Muscle of arm (tissue), 14 donors: ENCODE measurements at places on chromosomes 3 and 15. TPM values are rescaled to one million over a fixed set of nuclear protein-coding genes. Genes with fewer than 3 reads are reported as not detected.

Gene SPINK8
- polyA plus RNA-seq = not detected

DNA sequence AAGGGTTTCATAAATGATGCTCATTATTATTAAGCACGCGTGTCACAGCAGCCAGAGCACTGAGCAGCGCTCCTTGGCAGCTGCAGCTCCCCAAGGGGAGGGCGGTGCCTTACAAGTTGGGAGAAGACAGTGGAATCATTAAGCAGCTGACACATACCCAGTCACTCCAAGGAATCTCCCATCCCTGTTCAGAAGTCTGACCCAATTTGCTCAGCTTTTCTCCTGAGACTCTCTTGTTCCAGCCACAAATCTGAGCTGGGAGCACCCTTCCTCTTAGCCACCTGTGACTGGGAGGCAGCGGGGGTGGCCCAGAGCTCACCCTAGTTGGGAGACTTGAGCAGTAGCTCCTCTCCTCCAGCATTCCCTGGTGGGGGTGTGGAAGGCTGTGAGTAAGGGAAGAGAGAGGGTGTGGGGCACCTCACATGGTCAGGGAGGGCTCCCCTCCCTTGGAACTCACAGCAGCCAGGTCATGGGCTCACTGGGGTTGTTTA is 64.3 kb downstream of the DUT start:
- DNase-seq = peak; percentile 74

DNA sequence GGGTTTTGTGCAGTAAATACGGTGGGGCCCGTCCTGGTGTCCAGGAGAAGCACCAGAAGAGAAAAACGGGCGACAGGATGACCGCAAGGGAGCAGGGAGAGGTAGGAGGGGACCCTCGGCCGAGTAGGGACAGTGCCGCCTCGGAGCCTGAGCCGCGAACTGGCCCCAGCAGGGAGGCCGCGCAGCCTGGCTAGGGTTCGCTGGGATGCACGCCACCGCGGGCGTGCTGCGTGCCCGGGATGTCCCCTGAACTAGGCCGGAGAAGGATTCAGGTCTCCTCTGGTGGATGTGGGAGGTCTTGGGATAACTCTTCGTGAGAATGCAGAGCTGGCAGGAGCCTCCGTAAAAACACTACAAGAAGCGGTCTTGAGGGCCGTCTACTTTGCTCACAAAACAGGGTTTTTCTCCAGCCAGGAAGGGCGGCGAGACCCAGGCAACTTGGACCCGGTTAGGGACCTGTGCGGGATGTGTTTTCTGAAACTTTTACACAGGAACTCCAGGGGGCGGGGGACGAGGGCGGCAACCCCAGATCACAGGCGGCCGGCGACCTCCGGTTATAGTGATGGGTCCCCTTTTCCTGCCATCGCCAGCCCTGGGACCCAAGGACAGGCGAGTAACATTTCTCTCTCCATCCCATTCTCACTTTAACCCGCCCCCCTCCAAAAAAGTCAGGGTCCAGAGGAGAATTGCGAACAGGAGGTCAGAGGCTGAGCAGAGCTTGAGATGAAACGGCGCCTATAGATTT is 35.5 kb downstream of the NR2F2 start:
- no peak for DNase-seq

DNA sequence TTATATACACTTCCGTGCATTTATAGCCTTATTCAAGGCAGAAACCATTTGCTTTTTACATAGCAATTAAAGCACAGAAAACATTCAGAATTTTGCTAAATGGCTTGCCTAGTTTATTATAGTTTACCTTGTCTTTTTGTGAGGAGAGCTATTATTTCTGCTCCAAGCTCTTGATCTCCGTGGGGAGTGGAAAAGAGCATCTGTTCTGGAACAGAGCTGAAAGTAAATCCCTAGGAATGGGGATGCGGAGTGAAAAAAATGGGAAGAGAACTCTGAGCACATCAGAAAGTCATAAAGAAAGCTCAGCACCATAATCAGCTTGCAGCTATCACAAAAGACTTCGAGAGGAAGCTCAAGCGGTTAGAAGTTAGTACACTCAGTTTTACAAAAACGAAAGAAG is 1006.7 kb downstream of the ROBO2 start:
- no peak for DNase-seq

GRCh38 chr3:41960826-41961750 is 815 bp downstream of the ULK4 start:
- DNase-seq = peak; percentile 26

DNA sequence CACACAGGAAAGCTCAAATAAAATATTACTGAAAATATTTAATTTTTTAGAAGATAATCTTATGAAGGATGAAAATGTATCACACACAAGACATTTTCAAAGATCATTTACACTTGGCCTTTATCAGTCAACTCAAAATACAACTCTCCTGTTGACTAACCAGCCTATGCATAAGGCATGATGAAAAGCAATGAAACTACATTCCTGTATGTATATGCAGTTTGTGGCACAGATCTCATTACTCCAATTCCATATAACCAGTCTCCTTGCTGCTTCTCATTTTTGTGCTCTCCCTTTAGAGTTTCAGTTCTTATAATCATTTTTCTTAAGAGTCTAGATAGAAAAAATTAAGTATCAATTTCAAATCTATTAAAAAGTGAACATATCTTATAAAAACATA is 25.8 kb downstream of the AQR start:
- no peak for DNase-seq

GRCh38 chr15:100295939-100296565 is 45.7 kb downstream of the ADAMTS17 start:
- peak; percentile 30 for DNase-seq

GRCh38 chr15:98003996-98004395 is 43.5 kb downstream of the ARRDC4 start:
- no peak for DNase-seq

Gene PBRM1
- 48.3 TPM for polyA plus RNA-seq

Gene CATSPER2
- polyA plus RNA-seq = 3.9 TPM

Gene LYZL4
- polyA plus RNA-seq = not detected

DNA sequence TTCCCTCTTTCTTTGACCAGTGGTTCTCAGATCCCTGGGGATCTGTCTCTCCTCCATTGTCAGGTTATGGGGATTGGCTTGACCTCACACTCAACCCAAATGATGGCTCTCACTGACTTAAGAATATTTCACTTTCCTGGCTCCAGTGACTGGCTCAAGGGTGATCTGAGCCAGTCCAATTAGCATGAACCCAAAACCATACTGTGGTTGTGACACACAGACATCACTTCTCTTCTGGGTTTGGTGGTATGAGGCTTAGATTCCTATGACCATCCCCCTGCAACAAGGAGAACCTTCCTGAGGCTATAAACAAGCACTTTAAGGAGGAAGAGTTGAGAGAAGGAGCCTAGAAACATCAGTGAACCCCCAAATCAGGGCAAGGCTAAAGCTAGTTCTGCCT is 85.8 kb downstream of the KCNAB1 start:
- DNase-seq = no peak

DNA sequence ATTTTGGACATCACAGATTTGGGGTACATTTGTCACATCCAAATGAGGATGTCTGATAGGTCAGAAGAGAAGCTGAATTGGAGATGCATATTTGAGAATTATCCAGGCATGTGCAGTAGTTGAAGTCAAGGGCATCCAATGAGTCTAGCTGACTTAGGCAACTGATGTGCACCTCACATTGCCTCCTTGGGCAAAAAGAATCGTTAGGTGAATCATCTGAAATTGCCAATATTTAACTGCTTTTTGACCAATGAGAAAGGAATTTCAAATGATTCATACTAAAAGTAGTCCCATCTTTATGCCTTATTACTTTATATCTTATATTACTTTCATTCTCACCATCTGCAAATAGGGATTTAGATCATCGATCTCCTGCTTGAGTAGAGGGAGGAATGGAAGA is 117.7 kb downstream of the CD47 start:
- DNase-seq = no peak

GRCh38 chr3:157077565-157077991 is 82.4 kb downstream of the CCNL1 start:
- no peak for DNase-seq

Gene ATP13A5
- 0.17 TPM for polyA plus RNA-seq

GRCh38 chr15:62792986-62793751 is 249.4 kb upstream of the TPM1 start:
- DNase-seq = no peak

- no peak for DNase-seq
Measured at GRCh38 chr3:14518432-14518802, 21.7 kb downstream of the GRIP2 start.

- DNase-seq = no peak
Measured at GRCh38 chr3:8371085-8371551, 130.5 kb upstream of the LMCD1 start.

GRCh38 chr15:79380755-79381497 is 51.2 kb upstream of the MINAR1 start:
- DNase-seq = peak; percentile 64

DNA sequence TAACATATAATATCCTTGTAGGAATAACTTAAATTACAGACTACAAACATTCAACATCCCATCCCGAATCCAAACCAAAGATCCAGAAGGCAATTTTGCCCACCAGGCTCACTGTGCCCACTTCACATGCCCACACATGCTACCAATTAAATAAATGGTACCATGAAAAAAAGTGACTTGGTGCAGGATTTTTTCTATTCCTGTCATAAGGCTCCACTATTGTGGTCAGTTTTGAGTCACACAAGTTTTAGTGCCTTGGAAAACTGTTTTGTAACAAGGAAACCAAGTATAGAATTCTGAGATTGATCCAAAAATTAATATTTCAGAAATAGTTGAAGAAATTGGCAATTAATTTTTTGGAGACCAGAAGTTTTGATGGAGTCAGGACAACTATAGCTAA is 470.1 kb upstream of the THBS1 start:
- DNase-seq = no peak

DNA sequence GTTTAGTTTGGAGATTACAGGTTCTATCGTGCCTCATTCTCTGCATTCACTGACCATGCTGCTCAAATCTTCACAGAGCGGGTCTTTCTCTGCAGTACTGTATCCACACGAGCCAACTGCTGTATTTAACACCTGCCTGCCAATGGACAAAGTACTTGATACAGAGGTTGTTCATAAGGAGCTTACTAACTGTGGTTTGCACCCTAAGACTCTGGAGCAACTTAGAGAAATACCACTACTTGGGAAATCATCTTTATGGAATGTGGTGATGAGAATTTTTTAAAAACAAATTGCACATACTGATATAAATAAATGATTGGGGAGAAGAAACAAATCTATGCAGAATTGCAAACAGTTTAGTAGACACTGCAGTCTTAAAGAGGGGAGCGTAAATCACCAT is 90.0 kb downstream of the PPP2R3A start:
- DNase-seq = no peak

DNA sequence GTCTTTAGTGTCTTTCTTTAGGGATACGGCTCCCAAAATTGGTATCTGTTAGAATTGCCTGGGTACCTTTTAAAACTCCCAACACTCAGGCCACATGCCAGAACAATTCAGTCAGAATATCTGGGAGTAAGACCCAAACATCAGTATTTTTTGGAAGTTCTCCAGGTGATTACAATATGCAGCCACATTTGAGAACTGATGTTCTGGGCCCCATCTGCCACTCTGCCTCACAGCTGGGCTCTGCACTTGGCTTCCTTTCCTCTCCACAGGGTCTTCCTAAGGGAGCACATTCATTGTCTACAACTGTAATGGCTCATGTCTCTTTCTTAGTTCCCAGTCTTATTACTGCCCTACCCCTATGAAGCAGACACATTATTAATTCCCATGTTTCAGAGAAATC is 394.5 kb downstream of the MFSD1 start:
- no peak for DNase-seq

Gene GRIP2
- 26.7 TPM for polyA plus RNA-seq

GRCh38 chr3:13879102-13879945 is 547 bp downstream of the WNT7A start:
- no peak for DNase-seq

DNA sequence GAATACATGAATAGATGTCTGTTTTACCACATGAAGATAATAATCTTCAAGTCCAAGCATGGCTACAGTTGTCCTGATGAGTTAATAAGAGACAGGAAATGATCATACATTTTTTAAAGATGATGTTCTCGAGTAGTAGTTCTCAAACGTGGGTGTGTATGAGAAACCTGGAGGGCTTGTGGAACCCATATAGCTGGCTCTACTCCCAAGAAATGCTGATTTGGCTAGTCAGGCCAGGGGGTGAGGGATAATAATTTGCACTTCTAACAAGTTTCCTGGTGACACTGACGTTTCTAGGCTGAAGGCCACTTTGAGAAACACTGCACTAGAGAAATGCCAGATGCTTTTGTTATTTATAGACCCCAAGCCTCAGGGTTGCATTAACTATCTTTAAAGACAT is 37.0 kb downstream of the ROPN1B start:
- no peak for DNase-seq

Gene HRG
- 0.21 TPM for polyA plus RNA-seq

DNA sequence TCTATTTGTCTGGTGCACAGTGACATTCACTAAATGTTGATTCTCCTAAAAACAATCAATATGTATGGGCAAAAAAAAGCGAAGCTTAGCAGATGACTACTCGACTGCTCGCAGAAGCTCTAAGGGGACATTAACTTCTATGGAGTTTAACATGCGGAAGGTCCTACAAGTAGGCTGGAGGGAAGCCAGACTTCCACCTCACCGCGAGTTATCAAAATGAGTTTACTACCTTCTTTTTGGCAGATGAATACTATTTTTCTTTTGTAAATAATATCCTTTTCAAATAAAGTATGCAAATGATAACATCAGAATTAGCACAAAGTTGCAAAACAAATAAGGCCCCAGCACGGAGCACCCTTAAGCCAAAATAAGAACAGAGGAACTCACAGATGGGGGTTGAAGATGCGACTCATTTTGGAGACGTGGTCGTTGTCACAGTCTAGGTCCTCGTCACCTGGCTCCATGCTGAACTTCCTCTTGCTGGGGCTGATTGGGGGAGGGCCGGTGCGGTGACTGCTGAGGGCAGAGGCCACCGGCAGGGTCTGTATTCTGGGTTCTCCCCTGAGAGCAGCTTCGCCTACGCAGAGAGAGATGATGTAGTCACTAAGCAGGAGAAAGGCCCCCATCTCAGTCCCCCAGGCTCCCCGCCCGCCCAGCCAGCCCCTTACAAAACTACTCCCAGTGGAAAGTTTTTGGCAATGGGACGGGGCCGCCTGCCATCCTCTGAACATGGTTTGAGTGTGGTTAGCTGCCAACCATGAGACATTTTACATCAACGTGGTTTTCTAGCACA is 42.1 kb downstream of the VGLL4 start:
- no peak for DNase-seq

GRCh38 chr3:69178838-69179739 is 56.7 kb upstream of the LMOD3 start:
- DNase-seq = no peak

Gene UBA5
- 21.3 TPM for polyA plus RNA-seq

Gene CHDH
- polyA plus RNA-seq = 1.1 TPM
